ENCODE measurements at places on chromosomes 4 and X.
A peak's percentile ranks its signal among the peaks of the same experiment; 100 is the strongest.

DNA sequence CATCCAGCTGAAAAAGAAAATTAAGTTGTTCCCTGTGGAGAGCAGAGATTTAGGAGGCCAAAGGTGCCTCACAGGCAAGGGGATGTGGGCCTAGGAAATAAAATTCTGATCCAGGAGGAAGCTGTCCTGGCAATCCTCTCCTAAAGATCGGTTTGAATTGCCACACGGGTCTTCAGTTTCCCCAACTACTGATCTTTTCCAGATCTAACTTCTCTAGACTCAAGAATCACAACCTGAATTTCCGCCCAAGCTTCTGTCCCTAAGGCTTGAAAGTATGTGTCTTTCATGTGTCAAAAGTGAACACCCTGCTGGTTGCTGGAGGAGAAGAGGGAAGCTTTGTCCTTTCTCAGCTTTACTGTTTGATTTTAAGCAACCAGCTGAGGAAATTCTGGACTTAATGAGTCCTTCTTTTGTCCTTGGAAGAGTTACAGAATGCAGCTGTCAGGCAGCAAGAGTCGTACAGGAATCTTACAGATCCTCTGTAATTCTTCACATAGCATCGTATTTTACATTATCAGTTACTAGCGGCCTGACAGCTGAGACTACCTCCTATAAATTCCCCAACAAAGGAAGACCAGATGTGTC lies 93.8 kb downstream of the INPP4B start:
- DNase-seq, result no peak

DNA sequence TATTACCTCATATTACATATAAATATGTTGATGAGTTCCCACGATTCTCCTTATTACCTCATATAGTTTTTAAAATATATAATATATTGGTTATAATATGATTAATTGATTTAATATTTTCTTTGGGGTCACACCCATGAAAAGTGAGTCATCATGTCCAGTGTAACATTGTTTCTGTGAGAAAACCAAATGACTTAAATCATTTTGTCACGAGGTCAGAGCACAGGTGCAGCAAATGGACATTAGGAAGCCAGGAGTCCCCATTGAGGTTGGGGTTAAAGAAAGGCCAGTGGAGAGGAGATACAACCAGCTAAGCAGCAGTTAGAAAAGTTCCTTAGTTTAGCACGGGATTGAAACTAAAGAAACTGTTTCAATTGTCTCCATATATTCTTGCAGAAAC lies 133.9 kb upstream of the RAPGEF2 start:
- no peak for DNase-seq

DNA sequence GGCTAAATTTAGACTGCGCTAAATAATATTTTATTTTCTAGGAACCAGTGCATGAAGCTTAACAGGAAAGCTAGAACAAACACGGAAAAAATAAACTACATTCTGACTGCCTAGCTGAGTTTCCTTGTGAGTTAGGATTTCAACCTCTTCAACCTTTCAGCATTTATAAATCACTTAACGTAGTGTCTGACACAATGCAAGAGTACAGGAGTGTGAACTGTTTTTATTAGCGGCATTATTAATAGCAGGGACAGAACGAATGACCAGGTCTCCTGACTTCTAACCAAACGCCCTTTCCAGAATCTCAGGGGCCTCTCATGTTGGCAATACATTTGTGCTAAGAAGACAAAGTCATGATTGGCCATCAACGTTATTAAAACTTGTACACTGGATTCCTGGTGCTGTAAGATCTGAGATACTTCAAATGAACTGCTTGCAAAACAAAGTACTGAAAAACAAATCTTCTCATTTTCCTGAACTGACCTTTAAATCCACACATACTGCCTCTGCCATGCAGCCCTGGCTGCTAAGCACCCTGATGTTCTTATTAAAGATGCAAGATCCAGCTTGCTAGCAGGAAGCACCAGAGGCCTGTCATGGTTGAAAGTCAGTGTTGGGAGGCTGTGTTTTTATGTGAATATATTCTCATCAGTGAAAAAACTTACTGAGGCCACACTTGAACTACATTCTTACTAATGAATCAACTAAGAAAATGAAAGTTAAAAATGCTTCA lies 380.4 kb upstream of the CPEB2 start:
- DNase-seq, result no peak

DNA sequence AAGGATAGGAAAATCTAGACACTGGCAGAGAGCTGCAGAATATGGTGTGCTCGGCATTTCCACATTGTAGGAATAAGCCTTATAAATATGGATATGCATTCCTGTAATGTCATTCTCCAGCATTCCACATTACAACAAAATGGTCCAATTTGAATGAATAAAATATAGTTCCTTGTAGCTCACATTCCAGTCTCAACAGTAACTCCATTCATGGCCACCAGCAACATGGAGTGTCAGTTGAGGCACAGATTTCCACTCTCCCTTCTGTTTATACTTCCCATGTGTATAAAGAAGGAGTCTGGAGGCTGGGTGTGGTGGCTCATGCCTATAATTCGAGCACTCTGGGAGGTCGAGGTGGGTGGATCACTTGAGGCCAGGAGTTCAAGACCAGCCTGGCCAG lies 84.5 kb downstream of the AASDH start:
- no peak for DNase-seq

DNA sequence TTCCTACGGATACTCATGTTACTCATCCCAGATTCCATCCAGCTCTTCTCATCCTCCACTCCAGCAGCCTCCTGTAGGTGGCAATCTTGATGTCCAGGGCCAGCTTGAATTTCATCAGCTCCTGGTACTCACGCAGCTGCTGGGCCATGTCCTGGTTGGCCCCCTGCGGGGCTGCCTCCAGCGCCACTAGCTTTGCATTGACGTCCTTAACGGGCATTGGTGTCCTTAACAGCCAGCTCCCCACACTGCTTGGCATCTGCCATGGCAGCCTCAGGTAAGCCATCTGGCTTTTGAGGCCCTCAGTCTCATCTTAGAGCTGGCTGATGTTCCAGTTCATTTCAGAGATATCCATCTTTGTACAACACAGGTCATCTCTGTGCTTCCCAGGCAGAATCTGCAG lies 223.7 kb downstream of the FGF13 start:
- no peak for DNase-seq

DNA sequence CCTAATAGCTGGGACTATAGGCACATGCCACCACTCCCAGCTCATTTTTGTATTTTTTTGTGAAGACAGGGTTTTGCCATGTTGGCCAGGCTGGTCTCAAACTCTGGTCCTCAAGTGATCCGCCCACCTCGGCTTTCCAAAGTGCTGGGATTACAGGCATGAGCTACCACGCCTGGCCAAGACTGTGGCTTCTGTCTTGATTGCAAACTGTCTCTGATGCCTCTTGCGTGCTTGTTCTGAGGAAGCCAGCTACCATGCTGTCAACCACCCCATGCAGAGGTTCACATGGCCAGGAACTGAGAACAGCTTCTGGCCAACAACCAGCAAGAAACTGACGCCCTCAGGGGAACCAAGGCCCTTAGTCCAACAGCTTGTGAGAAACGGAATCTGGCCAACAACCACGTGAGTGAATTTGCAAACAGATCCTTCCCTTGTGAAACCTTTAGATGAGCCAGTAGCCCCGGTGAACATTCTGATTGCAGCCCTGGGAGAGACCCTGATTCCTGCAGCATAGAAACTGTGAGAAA lies 71.2 kb downstream of the SUPT20HL2 start:
- peak; percentile 19 for DNase-seq

GRCh38 chrX:112696481-112696880 lies 16.7 kb upstream of the LHFPL1 start:
- DNase-seq, result no peak

DNA sequence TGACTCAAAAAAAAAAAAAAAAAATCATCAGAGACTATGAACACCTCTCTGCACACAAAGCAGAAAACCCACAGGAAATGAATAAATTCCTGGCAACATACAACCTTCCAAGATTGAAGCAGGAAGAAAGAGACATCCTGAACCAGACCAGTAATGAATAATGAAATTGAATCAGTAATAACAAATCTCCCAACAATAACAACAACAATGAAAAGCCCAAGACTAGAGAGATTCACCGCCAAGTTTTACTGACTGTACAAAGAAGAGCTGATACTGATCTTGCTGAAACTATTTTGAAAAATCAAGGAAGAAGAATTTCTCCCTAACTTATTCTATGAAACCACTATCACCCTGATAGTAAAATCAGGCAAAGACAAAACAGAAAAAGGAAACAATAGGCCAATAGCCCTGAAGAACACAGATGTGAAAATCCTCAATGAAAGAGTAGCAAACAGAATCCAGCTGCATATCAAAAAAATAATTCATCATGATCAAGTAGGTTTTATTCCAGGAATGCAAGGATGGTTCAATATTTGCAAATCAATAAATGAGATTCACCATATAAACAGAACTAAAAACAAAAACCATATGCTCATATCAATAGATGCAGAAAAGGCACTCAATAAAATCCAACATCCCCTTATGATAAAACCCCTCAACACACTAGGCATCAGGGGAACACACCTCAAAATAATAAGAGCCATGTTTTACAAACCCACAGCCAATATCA lies 31.0 kb upstream of the PLK4 start:
- no peak for DNase-seq

DNA sequence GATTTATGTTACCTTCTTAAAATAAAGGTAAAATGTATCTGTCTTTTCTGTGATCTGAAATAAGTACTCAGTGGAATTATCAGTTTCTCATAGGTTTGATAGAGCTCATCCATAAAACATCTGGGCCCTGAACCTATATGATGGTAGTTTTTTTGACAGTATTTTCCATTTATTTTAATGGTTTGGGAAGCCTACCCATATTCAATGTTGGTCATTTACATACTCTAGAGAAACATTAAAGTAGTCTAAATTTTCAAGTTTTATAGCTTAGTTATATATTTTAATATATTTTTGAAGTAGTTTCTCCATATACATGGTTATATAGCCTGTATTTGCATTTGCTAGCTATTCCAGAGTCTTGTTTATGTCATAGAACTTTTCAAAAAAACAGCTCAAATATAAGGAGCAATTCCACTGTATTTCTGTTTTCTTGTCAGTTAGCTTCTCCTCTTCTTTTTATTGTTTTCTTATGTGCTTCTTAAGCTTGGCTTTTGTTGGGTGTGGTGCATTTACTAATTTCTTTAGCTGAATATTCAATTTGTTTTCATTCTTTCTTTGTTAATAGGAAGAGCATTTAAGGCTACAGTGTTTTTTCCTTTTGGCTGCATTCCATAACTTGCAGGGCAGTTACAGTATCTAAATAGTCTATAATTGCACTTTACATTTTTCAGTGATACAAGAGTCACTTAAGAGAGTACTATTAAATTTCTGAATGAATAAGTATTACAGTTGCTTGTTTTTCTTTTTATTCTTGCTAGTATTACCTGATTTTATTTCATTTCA lies 181.4 kb downstream of the DKK2 start:
- no peak for DNase-seq

DNA sequence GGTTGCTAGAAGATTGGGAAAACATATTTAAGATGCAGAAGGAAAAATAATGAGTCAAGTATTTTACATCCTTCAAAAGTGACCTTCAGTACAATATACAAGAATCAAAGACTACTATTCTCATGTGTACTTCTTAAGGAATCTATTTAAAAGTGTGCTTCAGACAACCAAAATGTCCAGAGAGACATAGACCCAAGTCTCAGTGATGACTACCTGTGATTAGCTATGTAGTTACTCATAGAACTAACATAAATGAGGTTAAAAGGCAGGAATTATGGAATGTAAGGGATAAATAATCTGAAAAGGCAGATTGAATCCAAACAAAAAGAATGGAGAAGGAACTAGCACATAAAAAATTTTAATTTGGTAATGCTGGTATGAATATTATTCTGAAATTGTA lies 634.7 kb upstream of the FAM241A start:
- DNase-seq, result no peak

GRCh38 chrX:9269134-9269533 lies 195.7 kb upstream of the TBL1X start:
- DNase-seq, result no peak

- DNase-seq, result no peak
Observed at GRCh38 chrX:124239324-124239723, 93.1 kb upstream of the TEX13D start.

DNA sequence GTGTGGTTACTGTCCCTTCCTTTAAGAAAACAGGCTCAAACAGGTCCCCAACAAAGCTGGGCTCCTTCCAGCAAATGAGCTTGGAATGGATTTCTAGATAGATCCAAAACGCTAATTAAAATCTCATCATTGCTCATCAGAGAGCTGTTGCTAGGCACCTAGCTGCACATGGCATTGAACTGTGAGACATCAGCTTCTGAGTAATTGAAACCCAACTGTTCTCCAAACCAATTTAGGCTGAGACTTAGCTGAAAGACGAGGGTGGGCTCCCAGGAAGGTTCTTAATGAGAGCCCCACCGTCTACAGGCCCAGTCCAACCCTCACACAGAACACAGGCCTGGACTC lies 59.1 kb downstream of the FAM184B start:
- DNase-seq, result no peak

DNA sequence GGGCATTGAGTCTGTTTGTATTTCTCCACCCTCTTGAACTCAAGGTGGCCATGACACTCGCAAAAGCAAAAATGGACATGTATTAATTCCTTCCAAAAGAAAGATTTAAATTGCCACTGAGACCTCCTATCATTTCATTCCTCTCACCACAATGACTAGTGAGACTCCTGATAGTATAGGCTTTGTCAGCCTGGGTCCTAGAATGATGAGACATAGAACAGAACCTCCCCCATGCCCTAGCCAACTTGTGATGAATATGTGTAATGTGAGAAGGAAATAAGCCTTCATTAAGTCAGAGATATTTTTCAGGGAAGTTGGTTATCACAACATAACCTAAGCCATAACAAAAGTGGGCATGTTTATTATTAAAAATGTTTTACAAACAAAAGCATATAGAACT lies 62.5 kb downstream of the ASB9 start:
- DNase-seq, result no peak

- DNase-seq, result no peak
Observed at GRCh38 chr4:108531461-108531860, 88.9 kb upstream of the RPL34 start.

DNA sequence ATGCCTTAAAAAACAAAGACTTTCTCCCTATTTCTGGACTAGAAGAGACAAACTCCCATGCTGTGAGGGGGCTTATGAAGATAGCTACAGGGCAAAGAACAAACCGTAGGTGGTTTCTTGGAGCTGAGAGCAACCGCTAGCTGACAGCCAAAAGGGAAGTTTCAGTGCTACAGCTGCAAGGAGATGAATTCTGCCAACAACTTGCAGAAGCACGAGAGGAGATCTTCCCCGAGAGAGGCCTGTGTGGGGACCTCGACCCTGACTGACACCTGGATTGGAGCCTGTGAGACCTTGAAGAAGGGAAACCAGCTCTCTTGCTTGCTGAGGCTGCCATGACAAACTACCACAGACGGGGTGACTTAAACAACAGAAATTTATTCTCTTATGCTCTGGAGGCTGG lies 183.8 kb upstream of the VCX3A start:
- DNase-seq, result no peak

DNA sequence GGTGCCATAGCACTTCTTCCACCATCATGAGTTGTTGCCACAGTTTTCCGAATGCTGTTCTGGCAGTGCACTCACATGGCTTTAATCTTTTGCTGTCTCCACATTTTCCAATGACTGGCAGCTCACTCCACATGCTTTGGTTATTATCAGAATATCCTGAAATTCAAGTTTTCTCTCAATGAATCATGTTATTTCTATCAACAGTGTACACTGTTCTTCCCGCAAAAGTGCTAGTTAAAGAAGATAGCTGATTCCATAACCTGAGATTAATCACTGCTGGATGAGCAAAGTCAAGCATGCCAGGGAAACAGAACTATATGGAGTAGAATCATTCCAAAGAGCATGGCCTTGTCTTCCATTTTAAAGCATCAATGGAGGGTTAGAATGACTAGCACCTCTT lies 14.6 kb upstream of the IL13RA2 start:
- DNase-seq, result no peak

Data from CD14-positive monocyte (primary cell).